Hematopoietic multipotent progenitor cell treated with erythropoietin and hydrocortisone succinate and interleukin-3 and kit ligand, for 6 days (in vitro differentiated cells): ENCODE measurements at places on chromosomes 3 and 15.

DNA sequence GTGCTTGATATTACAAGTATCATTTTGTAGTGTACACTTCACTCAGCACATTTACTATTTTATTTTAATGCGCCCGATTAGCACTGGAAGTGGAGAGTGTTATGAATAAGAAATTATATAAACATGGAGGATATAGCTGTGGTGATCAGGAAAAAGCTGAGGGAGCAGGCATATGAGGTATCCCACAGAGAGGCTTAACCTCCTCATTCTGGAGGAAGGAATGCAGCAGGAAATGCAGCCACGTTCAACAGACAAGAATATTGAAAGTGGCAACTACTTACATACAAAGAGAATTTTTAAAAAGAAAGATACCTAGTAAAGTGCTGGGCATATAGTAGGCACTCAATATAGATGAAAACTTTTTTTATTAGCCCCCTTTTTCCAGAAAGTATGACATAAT is 166.0 kb upstream of the SATB1 start:
- no peak for DNase-seq

- peak; percentile 27 for DNase-seq
Observed at GRCh38 chr3:21170964-21171363, 580.0 kb downstream of the ZNF385D start.

GRCh38 chr3:83849106-83849730 is 1109.6 kb upstream of the CADM2 start:
- no peak for DNase-seq

GRCh38 chr3:158352551-158352950 is 218.4 kb upstream of the MLF1 start:
- peak; percentile 80 for DNase-seq

- DNase-seq, result peak; percentile 82
Observed at GRCh38 chr15:49145651-49146609, 9.5 kb downstream of the COPS2 start.

GRCh38 chr15:69031013-69032001 is 16.8 kb downstream of the NOX5 start:
- peak; percentile 78 for DNase-seq

GRCh38 chr15:64850778-64851502 is 9.2 kb downstream of the PLEKHO2 start:
- no peak for DNase-seq

DNA sequence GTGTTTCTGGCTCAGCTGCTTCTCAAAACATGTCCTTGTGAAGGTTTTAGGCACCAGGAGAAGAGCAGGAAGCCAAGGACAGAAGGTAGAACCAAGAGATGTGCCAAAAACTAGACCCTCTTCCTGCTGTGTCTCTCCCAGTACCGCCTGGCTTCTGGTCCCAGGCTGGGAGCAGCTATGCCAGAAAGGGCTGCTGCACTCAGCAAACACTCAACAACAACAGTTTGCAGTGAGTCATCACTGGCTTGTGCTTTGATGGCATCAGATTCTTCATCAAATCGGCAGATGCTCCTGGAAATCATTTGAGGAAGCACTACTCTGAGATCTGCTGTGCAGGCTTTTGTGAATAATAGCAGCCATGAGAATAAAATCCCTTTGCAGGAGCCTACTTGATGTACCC is 63.2 kb downstream of the DGKG start:
- DNase-seq, result no peak

DNA sequence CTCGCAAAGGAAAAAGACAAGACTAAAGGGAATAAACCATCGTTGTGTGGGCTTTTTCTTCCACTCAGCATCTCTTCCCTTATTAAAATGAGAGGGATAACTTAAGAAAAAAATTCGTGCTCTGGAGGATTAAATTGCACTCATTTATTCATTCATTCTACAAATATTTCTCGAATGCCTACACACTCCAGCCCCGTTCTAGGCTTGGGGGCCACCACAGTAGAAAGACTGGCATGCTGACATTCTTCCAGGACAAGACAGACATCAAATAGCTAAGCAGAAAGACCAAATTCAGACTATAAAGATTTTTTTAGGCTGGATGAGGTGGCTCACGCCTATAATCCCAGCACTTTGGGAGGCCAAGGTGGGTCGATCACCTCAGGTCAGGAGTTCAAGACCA is 65.3 kb upstream of the IL12A start:
- DNase-seq, result no peak

- DNase-seq, result peak; percentile 80
Observed at GRCh38 chr3:186259612-186260383, 102.2 kb downstream of the DGKG start.

GRCh38 chr3:116265976-116266584 is 179.2 kb downstream of the LSAMP start:
- DNase-seq, result no peak

GRCh38 chr3:27483117-27484014 is 818 bp downstream of the SLC4A7 start:
- DNase-seq, result peak; percentile 72

- no peak for DNase-seq
Observed at GRCh38 chr15:84741121-84741520, 7.3 kb upstream of the ZNF592 start.

- peak; percentile 82 for DNase-seq
Observed at GRCh38 chr3:5188419-5189221, 1.1 kb downstream of the EDEM1 start.

DNA sequence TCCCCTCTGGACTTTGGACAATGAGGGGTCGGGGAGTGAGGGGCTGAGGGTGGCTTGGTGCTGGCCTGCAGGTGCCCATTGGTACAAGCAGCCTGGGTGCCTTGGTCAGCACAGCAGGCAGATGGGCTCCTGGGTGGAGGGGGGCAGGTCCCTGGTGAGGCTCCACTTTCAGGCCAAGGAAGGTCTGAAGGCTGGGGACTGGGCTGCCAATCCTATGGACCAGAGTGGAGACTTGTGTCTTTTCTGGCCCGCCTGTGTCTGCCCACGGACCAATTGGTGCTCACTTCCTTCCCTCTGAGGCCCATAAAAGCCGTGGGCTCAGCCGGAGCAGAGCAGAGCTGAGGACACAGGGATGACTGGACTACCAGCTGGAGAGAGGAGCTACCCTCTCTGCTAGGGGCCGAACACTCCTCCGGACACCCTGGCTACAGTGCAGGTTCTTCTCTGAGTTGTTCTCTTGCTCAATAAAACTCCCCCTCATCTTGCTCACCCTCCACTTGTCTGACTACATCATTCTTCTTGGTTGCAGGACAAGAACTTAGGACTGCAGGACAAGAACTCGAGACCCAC is 31.9 kb upstream of the IREB2 start:
- no peak for DNase-seq

DNA sequence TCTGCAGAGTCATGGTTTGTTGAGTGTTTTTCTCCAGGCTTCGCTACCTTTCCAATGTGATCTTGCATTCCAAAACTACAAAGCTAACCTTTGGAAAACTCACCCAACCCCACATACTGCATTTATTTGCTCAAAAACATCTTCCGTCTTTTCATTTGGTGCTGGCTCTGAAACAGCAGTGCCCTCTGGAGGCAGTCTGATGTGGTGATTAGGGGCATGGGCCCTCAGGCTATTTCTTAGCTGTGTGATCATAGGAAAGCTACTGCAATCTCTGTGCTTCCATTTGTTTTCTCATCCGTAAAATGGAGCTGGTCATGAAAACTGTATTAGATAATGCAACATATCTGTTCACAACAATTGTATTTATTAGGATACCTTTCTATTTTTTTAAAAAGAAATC is 47.0 kb downstream of the MTHFS start:
- DNase-seq, result peak; percentile 75

DNA sequence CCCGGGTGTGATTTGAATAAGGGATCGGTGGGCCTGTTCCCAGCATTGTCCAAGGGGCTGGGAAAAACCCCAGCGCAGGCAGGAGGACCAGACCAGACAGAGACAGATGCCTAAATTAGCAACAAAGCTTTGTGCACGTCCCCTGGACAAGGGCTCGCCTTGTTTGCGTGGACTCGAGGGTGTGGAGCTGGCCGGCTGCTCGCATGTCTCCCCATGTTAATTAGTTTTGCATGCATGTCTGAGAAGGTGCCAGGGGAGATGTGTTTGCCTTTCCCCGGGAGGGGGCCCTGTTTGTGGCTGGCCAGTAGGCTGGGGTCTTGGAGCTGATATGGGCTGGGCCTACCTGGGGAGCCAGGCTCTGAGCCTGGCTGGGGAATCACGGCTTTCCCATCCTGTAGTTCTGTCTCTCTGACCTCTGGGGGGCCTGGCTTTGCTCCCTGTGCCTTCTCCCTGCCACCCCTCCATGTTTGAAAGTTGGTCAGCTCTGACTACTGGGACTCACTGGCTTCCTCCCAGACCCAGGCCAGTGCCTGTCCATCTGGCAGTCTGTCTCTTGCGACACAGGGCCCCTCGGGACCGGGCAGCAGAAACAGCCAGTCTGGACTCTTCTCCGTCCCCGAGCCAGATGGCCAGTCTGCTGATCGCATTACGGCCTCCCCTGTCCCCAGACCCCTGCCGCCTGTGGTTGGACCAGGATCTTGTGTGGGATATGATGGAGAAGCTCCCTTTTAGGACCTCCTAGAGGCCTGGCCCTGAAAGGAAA is 55.4 kb upstream of the POLG start:
- no peak for DNase-seq

DNA sequence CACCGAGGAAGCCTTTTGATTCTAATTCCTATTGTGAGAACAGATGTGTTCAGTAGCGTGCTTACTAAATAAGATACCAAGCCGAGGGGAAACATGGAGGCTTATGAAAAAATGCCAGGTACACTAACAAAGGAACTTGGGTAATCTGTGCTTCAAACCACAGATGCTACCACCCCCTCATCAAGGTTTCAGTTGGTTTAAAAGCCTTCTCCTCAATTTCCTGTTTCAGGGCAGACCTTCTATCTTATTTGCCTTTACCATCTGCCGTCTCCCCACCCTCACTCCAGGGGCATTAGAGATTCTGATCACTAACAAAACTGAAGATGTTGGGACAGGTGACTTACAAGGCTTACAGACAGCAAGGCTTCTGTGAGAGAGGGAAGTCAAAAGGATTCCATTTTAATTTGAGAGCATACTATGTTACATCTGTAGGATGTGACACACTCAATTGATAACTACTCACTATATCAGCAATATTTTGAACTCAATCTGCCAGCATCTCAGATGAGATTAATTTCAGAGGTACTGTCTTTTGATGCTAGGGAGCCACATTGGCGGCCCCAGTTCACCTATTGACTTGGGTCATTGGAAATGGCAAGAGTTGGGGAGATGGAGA is 60.6 kb upstream of the PLCL2 start:
- no peak for DNase-seq

GRCh38 chr15:80755885-80756284 is 23.3 kb upstream of the CEMIP start:
- no peak for DNase-seq

GRCh38 chr15:79661411-79661810 is 229.3 kb downstream of the MINAR1 start:
- no peak for DNase-seq

DNA sequence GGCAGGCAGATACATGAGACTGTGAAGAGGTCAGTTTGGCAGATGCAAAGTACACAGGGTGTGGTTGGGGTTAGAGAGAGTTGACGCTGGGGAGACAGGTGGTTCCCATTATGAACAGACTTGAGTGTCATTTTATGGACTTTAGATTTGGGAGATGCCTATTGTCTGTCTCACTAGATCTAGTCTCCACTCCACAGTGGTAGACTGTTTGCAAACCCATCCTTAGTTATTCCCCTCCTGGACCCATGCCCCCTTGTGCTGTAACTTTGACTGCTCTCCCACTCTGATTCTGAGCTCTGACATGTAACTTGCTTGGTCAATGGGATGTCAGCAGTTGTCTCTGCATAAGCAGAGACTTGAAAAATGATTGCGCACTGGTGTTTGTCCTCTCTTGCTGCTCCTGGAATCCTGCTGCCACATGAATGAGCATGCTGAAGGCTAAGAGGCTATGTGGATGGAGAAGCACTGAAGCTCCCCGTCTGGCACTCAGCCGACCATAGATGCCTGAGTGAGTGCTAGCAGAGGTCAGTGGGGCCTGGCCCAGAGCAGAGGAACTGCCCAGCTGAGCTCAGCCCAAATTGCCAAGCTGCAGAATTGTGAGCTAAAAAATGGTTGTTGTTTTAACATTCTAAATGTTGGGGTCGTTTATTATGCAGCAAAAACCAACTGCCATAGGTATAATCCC is 88.2 kb downstream of the FAM43A start:
- DNase-seq, result no peak

DNA sequence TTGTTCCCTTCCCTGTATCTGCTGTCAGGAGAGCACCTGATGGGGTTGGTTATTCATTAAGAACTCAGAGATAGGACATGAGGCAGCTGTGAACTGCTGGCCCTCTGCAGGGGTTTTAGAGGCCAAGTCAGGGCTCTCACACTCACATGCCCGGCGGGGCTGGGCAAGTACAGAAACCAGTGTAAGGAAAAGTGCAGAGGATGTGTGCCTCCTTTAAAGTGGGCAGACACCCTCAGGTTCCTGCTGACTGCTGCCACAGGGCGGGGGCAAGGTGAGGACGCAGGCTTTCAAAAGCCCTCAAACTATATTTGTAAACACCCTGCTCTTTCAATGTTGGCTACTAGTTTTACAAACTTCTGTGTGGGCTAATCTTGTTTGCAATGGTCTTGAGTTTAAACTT is 22.4 kb downstream of the CXCR6 start:
- no peak for DNase-seq

DNA sequence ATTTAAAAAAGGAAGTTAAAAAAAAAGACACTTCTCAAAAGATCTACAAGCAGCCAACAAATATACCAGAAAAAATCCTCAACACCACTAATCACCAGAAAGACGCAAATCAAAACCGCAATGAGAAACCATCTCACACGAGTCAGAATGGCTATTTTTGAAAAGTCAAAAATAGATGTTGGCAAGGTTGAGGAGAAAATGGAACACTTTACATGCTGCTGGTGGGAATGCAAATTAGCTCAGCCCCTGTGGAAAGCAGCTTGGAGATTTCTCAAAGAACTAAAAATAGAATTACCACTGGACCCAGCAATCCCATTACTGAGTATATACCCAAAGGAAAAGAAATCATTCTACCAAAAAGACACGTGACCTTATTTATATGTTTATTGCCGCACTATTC is 574.7 kb upstream of the ADAMTS9 start:
- DNase-seq, result no peak

DNA sequence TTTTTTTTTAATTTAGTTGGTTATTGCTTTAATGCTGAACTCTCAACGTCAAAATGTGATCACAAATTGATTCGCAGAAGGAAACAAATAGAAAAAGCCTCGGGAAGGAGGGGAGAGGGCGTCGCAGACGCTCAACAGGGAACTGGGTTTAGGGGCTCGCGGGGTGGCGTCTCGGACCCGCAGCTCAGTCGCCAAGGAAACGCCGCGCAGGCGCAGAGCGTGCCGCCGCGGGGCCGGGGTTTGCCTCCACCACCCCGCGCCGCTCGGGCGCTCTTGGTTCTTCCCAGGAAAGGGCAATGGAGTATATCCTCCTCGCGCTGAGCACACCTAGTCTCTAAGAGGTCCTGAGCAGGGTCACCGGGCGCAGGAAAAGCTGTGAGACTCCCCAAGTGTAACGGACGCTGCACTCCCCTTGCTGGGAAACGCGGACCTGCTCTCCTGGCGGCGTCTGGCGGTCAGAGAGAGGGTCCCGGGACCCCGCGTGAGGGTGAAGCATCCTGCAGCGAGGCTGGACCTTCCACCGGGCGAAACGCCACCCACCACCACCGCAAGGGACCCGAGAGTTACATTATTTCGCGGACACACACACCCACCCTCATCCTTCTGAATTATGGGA is 753 bp downstream of the PLCH1 start:
- DNase-seq, result peak; percentile 33
